ENCODE measurements at places on chromosomes 16 and 17.

GRCh38 chr16:75793641-75794040 lies 67.4 kb upstream of the CPHXL start:
- no peak for DNase-seq

- no peak for DNase-seq
These were observed 164.9 kb downstream of the CCDC182 start for GRCh38 chr17:57580055-57580739.

- no peak for DNase-seq
These were observed 8.8 kb downstream of the CLCN7 start for GRCh38 chr16:1466054-1466453.

DNA sequence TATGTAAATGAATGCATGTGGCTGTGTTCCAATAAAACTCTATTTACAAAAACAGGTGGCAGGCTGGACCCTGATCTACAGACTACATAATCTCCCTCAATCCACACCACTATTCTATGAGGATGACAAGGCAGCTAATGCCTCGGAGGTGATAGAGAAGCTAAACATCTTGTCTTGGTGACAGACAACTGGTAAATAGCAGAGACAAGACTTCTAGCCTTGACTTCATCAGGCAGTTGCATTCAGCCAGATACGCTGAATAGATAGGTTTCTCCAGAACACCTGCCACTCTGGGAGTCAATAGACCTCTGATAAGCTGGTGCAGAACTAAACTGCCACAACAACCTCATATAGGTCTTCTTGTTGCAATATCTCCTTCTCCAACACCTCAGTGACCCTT lies 3.3 kb downstream of the ATPAF2 start:
- no peak for DNase-seq

DNA sequence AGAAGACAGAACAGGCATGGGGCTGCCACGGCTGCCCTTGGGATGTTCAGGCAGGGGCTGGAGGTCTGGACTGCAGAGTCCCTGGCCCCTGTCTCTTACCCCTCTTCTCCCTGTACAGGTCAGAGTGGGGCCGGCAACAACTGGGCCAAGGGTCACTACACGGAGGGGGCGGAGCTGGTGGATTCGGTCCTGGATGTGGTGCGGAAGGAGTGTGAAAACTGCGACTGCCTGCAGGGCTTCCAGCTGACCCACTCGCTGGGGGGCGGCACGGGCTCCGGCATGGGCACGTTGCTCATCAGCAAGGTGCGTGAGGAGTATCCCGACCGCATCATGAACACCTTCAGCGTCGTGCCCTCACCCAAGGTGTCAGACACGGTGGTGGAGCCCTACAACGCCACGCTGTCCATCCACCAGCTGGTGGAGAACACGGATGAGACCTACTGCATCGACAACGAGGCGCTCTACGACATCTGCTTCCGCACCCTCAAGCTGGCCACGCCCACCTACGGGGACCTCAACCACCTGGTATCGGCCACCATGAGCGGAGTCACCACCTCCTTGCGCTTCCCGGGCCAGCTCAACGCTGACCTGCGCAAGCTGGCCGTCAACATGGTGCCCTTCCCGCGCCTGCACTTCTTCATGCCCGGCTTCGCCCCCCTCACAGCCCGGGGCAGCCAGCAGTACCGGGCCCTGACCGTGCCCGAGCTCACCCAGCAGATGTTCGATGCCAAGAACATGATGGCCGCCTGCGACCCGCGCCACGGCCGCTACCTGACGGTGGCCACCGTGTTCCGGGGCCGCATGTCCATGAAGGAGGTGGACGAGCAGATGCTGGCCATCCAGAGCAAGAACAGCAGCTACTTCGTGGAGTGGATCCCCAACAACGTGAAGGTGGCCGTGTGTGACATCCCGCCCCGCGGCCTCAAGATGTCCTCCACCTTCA lies 11.7 kb downstream of the TUBB3 start:
- DNase-seq, result no peak

DNA sequence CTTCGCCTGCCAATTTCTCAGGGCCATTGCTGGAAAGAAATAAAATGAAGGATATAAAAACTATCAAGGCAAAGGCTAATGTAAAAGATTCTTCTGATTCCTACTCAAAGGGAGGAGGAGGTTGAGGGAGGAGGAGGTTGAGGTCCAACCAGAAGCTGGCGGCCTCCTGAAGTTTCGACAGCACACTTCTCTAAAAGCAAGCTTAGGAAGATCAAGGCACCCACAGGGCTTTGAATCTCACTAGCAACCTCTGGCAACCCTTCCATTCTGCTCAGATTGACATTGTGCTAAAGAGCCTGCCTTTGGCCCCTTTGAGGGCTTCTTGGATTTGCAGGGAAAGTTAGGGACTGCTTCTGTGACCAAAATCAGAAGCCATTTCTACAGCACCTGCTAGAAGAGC lies 81.5 kb upstream of the TNRC6C start:
- no peak for DNase-seq

- no peak for DNase-seq
These were observed 28.7 kb downstream of the CACNA1G start for GRCh38 chr17:50589095-50589705.

DNA sequence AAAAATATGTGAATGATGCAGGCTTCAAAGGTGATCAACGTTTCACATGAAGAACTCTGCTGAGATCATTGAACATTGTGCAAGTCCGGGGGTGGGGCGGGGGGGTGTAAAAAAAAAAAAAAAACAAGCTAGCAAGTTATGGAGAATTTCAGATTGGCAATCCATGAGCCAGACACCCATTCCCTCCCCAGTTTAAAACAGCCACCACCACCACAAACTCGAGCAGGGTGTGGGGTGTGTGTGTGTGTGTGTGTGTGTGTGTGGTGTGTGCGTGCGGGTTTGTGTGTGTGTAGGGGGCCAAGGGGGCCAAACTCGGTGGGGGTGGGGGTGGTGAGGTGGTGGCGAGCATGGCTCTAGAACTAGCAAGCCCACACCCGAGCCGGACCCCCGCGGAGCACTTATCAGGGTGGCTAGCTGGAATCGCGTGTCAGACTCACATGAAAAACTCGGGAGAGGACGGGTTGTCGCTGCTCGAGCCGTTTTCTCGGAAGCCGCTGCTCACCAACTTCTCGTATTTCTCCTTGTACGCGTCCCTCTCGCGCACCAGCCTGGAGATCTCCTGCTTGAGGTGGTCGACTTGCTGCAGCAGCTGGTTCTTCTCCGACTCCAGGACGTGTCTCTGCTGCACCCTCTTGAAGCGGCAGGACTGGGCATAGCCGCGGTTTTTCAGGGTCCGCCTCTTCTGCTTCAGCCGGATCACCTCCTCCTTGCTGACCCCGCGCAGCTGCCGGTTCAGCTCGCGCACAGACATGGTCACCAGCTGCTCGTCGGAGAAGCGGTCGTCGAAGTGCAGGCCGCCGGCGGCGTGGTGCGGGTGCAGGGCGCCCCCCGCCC lies 2.0 kb downstream of the MAF start:
- peak; percentile 35 for DNase-seq

- no peak for DNase-seq
These were observed 1.3 kb downstream of the SNN start for GRCh38 chr16:11669380-11670146.

- no peak for DNase-seq
These were observed 412 bp upstream of the ADGRG3 start for GRCh38 chr16:57667526-57668262.
